Left lobe of liver (tissue), 2 donors: ENCODE measurements at places on chromosomes 4 and X.

GRCh38 chr4:110032603-110033002 lies 119.9 kb downstream of the EGF start:
- no peak for DNase-seq

DNA sequence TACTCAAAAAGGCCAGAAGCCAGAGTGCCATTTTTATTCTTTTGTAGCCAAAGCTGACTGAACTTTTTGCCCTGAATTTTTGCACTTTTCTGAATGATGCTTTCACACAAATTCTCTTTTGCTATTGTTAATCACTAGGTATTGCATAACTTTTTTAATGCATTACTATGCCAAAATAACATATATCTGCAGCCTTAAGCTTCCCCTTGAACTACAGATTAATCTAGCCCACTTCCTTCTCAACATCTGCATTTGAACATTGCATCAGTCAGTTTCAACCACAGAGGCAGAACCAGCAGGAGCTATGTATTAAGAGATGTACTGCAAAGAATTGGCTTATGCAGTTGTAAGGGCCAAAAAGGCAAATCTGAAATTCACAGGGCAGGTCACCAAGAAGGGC lies 197.6 kb upstream of the GYPA start:
- no peak for DNase-seq

DNA sequence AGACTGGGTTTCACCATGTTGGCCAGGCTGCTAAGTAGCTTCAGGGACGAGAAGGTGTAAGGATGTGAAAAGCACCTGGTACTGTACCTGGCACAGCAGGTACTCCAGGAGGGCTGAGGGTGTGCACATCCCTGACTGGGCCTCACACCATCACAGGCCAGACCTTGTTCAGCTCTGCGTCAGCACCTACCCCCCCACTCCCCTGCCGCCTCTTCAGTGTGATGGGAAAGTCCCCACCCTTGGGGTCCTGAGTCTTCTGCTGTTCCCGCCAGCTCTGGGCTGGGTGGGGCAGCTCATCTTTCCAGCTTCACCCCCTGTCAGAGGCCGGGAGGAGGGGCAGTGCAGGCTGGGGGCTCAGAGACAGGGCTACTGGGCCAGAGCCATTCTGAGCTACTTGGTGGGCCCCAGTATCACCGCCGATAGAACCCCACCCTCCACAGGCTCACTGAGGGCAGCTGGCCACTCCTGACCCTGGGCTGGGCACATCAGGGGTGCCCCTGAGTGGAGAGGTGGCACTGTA lies 6.7 kb upstream of the SH3BP2 start:
- DNase-seq: peak; percentile 45

GRCh38 chrX:40445691-40446090 lies 135.1 kb upstream of the ATP6AP2 start:
- DNase-seq: no peak

GRCh38 chrX:73851014-73852009 lies 288.3 kb downstream of the CHIC1 start:
- no peak for DNase-seq

- DNase-seq: no peak
These were observed 114.0 kb downstream of the ENOX2 start for GRCh38 chrX:130788786-130789581.

GRCh38 chrX:85544609-85545008 lies 165.1 kb upstream of the POF1B start:
- no peak for DNase-seq
